NCI-H1930 (cell line): ENCODE measurements at places on chromosomes 2 and 18.

- DNase-seq, result no peak
Measured at GRCh38 chr2:19796035-19796695, 105.6 kb downstream of the TTC32 start.

DNA sequence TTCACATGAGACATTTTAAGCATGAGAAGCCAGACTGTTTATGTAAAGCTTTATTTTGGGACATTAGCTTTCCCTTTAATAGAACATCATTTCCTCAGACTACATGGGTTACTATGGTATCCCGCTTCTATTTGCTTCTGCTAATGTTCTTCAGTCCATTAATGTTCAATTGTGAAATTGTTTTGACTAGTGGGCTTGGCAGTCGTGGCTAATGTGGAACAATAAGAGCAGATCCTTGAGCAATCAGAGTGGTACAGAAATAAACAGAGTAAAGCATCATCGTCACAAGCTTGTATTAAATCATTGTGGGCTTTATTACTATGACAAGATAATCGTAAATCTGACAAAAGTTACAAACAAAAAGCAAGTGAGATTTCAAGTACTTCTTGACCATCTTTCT is 60.2 kb downstream of the PDE1A start:
- DNase-seq, result peak; percentile 74

DNA sequence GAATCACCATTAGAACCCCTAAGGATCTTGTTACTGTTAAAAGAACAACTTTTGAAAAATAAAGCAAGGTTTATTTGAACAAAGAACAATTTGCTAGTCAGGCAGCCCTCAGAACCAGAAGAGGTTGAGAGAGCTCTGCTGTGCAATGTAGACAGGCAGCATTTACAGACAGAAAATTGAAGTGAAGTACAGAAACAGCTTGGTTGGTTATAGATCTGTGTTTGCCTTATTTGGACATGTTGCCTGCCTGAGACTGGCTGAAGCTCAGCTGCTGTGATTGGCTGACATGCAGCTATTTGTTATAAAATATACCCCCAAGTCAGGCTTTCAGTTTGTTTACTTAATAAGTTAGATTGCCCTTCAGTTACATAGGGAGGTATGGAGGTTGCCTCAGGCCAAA is 12.5 kb downstream of the MSTN start:
- DNase-seq, result no peak

DNA sequence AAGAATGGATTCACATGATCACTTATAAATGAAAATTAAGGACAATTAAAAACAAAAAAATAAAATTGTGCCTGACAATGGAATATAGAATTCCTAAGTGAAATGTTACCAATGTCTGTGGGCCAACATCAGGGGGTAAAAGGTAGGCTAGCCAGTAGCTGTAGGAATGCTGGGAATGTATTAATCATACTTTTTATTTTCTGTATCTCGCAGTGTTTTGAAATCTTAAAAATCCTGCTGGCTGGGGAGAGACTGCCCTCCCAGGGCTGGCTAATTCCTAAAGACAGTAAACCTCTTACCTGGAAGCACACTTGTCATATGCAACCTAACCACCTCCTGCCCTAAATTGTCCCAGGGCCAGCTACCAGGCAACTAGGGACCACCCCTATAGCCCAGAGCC is 69.8 kb downstream of the REV1 start:
- no peak for DNase-seq

GRCh38 chr2:156437272-156437930 is 1.2 kb downstream of the GPD2 start:
- DNase-seq, result no peak

DNA sequence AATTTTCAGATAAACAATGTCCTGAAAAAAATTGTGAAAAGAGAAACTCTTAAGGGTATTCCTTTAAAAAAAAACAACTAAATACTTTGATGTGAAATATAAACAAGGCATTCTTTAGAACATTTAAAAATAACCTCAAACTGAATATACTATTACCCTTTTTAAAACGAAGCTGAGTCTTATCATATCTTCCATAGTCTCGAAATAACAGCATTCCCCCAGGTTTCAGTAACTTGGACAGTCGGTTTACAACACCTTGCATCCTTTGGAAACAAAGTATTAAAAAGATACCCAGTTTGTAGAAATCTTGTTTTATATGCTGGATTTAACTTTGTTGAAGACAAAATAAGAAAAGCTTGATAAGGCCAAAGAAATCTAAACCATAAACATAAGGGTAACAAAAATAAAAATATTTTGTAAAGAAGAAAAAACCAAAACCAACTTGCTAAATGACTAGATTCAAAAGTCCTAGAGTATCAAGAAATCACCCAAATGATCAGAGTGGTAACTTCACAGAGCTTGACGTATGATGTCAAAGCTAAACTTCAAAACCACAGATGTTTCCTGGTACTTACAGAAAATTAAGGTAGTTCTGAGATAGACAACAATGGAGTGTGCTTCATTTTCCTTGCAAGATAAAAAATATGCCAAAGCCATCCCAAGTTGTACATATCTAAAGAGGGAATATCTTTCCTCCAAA is 107.8 kb downstream of the METTL8 start:
- DNase-seq, result no peak

GRCh38 chr2:196295005-196295404 is 123.6 kb upstream of the STK17B start:
- DNase-seq, result no peak
